ENCODE measurements at places on chromosomes 4 and X.

DNA sequence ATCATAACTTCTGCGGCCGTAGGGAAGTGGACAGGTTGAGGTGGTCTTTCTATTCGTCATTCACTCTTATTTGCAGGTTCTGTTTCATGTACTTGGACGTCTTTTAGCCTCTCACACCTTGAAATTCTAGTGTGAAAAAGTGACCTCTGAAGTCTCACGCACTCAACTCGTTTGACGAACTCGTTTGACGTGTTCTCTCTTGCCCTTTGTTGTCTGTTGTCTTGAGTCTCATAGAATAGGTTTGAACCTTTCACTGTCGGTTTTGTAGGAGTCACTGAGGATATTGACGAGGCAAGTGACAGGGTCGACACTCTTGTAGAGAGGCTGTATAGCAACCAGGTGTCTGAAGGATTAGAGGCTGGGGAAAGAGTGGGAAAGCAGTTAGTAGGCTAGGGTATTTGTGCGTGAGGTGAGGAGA lies 1.1 kb upstream of the PGRMC2 start:
- no peak for DNase-seq

- DNase-seq: no peak
These were observed 13.6 kb upstream of the HELT start for GRCh38 chr4:185004562-185005218.

DNA sequence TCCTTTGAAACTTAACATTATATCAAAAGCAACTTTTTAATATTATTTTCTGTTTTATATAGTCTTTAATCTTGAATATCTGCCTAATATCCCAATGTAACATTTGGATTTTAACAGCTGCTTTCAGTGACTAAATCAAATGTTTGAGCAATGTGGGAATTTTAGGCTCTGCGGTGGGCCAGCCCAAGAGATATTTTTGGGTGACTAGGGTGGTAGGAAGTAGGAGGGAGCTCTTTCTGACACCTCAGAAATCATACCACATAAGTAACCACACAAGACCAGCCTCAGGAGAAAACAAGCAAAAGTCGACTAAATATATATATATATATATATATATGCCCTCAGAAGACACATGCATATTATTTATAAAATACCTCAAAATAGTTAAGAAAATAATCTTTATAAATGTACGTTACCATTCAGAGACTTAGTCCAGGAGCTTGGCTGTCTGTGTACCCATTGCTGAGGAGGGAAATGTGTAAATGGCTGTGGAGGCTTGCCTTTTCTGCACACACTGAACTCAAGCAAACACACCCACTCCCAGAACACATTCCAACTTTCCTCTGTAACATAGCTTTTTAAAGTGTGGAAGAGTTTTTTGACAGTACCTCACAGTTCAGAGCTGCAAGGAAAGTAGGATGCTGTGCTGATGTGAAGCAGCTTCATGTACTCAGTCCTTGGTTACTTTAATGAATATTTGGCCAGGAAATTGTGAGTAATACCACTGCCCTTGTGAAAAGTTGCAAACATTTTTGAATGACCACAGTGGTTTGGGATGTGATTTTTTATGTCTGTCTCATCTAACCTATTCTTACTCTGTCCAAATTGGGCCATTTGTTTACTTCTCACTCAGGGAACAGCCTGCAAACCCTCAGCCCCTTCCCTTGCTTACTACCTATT lies at the start of gene RTL3:
Gene RTL3 (minus strand): TSS at position 484 of the 900 bp plus-strand sequence. CDS start 908 bp downstream, outside the sequence.
- DNase-seq: peak; percentile 57

GRCh38 chrX:100381619-100382018 lies 28.5 kb downstream of the PCDH19 start:
- DNase-seq: no peak

GRCh38 chr4:176844448-176844847 lies 51.7 kb upstream of the VEGFC start:
- DNase-seq: no peak

DNA sequence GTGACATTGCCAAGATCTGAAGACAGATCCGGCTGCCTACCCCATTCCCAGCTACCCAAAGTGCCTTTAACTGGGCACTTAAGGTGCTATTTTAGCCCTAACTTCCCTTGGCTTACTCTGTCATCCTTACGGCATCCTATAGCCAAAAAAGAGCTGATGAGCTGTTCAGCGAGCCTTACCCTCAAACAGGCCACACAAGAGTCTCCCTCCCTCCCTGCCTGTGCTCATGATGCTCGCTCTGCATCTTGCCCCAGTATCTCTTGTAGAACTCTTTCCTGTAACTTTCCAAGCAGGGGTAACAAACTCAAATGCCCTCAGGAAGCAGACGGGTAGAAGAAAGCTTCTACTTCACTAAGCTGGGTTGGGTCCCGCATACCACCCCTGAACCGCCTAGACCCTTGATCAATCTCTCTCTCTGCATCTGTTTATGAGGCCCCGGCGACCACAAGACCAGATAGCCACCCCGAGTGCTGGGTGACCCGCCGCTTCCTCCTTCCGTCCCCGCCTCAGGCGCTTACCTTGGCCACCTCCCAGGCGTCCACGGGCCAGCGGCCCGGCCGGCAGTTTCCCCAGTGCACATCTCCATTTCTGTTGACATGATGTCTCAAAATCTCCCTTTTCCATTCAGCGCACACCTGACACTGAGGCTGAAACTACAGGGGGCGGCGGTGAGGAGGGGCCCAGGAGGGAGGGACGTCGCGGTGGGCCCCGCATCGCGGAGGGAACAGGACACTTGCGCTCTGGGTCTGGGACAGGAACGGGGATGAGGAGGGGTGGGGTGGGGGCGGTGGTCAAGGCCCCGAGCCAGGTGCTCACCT lies 663 bp downstream of the CXorf38 start:
- no peak for DNase-seq

GRCh38 chrX:149682031-149682430 lies 29.8 kb upstream of the MAGEA11 start:
- no peak for DNase-seq

GRCh38 chr4:139921429-139922184 lies 232.4 kb downstream of the MAML3 start:
- no peak for DNase-seq

DNA sequence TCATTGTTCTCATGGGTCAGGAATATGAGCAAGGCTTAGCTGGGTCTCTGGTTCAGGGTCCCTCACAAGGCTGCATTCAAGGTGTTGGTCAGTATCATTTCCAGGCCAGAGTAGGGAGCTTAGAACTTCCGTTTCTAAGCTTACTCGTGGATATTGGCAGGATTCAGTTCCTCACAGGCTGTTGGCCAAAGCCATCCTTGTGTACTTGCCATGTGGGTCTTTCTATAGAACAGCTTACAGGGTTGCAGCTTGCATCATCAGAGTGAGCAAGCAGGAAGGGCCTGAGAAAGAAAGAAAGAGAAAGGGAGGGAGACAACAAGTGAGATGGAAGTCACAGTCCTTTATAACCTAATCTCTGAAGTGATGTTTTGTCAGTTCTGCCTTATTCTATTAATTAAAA lies 5.1 kb upstream of the LIMCH1 start:
- no peak for DNase-seq

DNA sequence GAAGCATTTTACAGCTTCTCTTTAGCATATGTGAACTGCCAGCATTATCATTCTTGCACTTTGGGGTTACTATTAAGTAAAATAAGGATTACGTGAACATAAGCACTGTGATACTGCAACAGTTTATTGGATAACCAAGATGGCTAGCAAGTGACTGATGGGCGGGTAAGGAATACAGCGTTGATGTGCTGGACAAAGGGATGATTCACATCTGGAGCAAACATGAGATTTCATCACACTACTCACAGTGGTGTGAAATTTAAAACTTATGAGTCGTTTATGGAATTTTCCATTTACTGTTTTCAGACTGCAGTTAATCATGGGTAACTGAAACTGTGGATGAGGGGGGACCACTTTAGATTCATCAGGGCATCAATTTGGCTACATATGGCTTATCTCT lies 16.0 kb downstream of the NBDY start:
- peak; percentile 62 for DNase-seq

GRCh38 chr4:162392946-162393345 lies 229.1 kb upstream of the FSTL5 start:
- DNase-seq: no peak

DNA sequence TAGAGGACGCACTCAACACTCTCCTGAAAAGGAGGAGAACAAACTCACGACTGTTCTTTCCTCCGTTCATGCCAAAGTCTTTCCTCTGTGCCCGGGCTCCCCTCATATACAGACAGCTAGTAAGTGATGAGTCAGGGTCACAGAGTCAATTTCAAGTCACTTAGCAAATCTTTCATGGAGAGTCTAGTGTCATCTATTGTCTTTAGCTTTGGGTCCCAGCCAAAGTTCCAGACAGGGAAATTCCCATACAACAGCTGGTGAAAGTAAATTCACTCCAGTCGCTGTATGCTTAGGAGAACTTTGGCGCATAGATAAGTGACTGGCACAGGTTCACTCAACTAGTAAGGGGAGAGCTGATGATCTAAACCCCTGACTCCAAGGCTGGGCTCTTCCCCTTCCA lies 226.5 kb downstream of the MID1 start:
- DNase-seq: no peak

GRCh38 chr4:14831416-14831815 lies 170.9 kb upstream of the CPEB2 start:
- DNase-seq: peak; percentile 19

- DNase-seq: peak; percentile 76
These were observed 23.1 kb upstream of the CAMK2D start for GRCh38 chr4:113784497-113785250.

GRCh38 chrX:37755025-37755424 lies 24.8 kb upstream of the CYBB start:
- no peak for DNase-seq

- DNase-seq: peak; percentile 53
These were observed 54.9 kb downstream of the MAP7D2 start for GRCh38 chrX:20061855-20062254.

DNA sequence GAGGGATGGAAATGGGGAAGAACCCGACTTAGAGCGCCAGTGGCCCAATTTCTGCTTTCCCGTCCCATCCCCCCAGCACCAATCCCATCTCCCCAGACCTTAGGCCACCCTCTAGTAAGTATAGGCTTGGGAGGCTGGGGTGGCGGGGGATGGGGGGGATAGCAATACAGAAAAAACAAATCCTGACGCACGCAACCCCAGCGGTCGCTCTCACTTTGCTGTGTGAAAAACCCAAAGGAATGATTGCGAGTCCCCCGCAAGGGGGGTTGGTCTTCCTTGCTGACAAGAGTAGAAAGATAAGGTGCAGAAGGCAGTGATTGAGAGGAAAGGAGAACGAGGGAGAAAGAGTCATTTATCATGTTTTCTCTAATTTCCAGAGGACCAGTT lies 863 bp downstream of the CPE start:
- no peak for DNase-seq

- no peak for DNase-seq
These were observed 132.8 kb downstream of the ARHGEF9 start for GRCh38 chrX:63652086-63652765.

DNA sequence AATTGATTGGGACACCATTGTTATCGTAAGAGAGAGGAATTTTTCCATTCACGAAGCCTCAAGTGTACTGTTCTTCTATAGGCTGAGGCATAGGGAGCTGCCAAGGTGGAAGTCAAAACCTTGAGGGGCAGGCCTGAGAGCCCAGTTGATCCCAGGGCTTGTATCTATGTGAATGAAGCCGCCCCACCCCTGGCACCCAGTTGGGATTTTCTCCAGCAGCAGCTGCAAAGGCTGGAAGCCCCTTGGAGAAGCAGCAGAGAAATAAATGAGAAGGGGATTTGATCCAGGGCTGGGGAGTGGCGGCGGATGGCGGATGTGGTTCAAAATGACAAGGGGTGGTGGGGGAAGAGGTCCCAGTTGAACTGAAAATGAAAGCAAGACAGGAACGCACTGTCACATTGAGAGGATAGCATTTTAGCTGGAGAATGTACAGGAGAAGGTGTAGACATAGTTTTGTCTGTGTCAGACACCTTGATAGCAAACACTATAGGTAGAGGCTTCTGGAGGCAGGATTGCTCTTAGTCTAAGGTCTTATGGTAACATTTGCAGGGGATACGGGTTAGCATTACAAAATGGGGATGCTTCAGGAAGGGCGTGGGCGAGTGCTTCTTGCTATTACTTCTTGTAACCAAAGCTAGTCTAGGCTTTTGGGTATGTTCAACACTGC lies 32.6 kb downstream of the DOCK11 start:
- no peak for DNase-seq

DNA sequence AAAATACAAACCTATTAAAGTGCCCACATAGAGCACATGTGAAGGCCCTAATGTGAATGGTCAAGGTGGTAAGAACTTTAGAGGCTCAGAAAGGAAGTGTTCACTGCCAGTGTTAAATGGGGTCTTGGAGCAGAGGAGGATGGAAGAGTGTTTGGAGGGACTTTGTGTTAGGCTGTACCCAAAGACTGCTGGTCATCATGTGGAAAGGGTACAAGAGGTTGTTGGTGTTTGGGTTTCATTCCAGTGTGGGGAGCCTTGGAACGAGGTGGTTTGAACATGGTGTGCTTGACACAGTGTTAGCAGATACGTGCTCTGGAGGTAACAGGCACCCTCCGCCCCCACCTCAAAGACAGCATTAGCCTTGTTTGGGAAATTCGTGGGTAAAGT lies 73.1 kb downstream of the RAPGEF2 start:
- DNase-seq: no peak

DNA sequence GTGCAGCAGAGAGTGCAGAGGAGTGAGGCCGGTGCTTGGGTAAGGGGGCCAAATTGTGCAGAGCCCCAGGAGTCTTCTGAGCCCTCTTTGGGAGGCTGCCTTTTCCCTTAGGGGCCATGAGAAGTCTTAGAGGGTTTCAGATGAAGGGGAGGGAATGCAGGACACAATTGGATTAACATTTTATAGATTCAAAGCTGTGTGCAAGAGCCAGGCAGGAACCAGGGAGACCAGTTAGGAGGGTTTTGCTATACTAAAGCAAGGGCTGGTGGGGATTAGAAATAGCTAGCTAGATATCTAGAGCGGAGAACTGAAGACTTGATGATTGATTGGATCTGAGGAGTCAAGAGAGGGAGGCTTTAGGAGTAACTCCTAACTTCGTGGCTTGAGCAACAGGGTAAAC lies 49.5 kb upstream of the SETD7 start:
- no peak for DNase-seq

DNA sequence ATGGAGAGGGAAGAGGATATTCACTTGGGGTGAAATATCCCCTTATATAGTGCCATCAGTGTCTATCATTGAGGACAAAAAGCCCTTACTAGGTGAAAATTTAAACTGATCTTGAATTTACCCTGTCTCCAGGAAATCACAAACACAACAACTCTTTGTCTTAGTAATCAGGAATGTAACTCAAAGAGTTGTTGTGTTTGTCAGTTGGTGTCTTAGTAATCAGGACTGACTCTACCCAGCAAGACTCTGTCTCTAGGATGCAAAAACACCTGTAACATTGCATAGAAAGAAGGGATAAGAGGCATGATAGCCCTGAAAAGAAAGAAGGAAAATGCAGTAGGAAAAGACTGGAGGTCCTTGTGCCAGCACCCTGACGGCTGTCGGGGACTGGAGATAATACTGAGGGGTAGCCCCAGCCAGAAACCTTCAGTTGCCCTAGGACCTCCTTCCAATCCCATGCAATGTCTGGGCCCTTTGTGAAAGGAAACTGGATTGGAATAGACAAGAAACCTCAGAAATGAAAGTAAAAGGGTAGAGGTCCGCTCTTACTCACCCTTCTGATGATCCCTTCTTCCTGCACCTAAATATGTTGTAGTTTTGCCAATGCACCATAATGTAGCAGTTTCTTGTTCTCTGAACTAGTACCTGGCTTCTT lies 45.3 kb downstream of the HMGB2 start:
- DNase-seq: peak; percentile 35
